Putamen (tissue), 1 donor: ENCODE measurements at places on chromosomes 5 and 9.
A peak's percentile ranks its signal among the peaks of the same experiment; 100 is the strongest.

- DNase-seq, result no peak
These were observed 4.1 kb downstream of the NR6A1 start for GRCh38 chr9:124766815-124767554.

DNA sequence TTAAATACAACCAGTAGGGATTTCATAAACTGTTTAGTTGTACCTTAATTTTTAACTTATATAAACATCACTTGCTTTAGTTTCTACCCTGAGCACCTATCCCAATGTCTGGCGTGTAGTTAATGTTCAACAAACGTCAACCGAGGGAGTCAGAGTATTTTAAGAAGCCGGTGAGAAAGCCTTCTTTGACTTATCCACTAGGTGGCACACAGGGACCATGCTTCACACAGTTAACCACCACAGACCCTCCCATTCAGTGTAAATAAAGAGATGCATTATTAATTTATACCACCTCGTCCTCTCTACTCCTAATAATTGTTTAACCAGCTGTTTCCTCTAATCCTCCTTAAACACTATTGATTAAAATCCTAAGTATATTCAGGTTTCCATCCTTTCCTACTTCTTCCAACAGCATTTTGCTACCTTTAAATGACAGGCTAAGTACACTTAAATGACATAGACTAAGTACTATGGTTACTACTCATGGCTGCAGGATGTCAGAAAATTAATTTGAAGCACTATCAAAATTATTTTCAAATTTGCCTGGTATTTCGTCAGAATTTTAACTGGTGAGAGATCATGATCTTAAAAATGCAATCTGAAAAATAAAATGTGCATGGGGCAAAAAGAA is 2.3 kb downstream of the HAPLN1 start:
- peak; percentile 63 for DNase-seq

DNA sequence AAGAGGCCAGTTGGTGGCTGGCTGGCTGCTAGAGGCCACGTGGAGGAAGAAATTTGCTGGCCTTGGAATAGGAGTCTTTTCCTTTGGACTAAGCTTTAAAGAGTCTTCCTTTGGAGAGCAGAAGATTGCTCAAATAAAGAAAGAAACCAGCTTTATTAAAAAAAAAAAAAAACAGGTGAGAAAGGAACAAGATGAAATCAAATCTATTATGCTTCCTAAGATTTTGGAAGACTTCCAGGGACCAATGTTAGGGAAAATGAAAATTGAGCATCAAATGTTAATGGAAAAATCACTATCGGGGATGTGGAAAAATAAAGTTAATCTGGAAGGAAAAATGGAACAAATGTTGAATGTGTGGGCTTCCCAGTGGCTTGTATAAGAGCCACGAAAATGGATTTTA is 153.1 kb downstream of the TTC39B start:
- no peak for DNase-seq

DNA sequence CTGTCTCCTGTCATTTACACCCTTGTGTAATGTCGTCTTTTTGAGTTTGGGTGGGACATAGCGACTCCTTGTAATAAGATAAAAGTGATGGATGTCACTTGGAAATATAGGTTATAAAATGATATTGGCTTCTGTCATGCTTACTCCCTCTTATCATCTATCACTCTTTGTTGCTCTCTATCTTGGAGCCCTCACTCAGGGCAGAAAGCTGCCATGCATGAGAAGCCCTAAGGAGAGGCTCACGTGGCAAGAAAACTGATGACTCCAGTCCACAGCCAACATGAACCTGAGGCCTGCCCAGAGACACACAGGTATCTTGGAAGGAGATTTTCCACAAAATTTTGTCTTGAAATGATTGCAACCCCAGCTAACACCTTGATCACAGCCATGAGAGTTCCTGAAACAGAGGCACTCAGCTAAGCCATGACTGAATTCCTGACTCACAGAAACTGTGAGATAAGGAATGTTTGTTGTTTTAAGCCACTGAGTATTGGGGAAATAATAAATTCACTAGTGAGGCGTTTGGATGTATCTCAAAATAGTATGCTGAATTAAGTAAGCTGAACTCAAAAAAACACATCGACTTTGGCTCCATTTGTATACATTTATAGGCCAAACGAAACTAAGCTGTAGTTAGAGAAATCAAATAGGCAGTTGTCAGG is 216.7 kb downstream of the CDH18 start:
- DNase-seq, result no peak

DNA sequence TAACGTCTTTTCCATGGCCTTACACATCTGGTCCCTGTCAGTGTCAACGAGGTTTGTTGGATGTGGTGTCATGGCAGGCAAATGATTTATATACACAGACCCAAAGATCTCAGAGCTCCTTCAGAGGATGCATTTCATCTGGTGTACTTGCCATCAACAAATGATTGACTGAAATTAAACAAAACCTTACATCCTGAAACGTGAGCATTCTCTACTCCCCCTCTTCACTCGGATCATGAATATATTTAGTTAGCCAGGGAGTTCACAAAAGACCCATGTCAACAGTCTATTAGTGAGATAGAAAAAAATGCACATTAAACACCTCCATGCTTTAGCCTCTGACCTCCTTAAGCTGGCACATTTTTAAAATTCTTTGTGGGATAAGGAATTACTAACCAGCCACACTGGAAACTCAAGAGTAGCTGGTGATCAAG is 215.6 kb downstream of the EFNA5 start:
- no peak for DNase-seq

GRCh38 chr5:159515197-159515596 is 184.9 kb upstream of the IL12B start:
- no peak for DNase-seq
